ENCODE measurements at places on chromosomes 1 and 21. TPM values are rescaled to one million over a fixed set of nuclear protein-coding genes. Genes with fewer than 3 reads are reported as not detected.

Gene NPL
- 4.1 TPM for total RNA-seq

DNA sequence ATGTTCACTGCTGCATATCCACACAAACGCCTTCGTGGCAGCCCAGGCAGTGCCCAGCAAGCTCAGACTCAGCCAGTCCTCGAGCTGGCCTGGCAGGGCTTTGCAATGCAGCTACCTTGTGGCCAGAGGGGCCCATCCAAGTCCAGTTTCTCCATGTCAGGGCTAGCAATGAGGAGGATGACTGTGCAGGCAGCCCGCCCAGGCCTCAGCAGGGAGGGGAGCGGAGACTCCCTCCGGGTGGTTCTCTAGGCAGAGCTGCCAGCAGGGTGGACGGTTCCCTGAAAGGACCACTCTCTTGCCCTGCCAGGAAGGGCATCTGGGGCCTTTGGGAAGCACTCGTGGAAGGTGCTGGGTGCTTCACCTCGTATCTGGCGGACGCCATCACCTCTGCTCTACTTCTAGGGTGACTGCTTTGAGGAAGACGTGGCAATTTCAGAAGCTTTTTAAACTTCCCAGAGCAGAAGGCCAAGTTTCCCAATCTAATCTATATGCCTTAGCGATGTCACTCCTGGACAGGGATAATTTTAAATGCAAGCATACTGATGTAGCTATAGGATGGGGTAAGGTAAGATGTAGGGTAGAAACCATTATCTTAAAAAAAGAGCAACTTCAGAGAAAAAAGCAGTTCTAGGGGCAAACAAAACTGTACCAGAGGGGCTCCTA lies 56.2 kb downstream of the RUNX1 start:
- H3K4me3 ChIP-seq: no peak overlapping the region
- no peak overlapping the region for H3K27ac ChIP-seq
- DNase-seq: no peak
- peaks cover under 1% of the 10 kb centered on the region for H3K27me3 ChIP-seq

DNA sequence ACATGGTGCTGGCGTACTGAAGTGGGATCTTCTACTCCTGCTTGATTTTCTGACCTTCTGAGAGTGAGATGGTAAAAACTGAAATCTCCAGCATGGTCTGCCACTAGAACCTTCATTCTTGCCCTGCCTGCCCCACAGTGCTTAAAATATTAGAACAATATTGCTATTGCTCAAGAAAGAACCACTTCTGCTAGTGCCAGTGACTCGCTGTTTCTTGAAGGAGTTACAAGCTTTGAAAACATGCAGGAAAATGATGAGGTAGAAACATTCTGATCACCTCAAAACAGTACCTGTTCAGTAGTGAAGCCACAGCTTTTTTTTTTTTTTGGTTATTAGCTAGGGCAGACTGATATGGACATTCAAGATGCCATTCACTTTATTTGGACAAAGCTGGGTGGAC lies 95.3 kb downstream of the BACH1 start:
- no peaks in the 10 kb centered on the region for H3K27me3 ChIP-seq
- no peak overlapping the region for H3K27ac ChIP-seq
- no peak overlapping the region for H3K4me3 ChIP-seq
- no peak for DNase-seq
- peaks cover 16% of the 10 kb centered on the region for H3K36me3 ChIP-seq

GRCh38 chr1:29634746-29635335 lies 398.5 kb downstream of the PTPRU start:
- H3K27me3 ChIP-seq: no peaks in the 10 kb centered on the region

DNA sequence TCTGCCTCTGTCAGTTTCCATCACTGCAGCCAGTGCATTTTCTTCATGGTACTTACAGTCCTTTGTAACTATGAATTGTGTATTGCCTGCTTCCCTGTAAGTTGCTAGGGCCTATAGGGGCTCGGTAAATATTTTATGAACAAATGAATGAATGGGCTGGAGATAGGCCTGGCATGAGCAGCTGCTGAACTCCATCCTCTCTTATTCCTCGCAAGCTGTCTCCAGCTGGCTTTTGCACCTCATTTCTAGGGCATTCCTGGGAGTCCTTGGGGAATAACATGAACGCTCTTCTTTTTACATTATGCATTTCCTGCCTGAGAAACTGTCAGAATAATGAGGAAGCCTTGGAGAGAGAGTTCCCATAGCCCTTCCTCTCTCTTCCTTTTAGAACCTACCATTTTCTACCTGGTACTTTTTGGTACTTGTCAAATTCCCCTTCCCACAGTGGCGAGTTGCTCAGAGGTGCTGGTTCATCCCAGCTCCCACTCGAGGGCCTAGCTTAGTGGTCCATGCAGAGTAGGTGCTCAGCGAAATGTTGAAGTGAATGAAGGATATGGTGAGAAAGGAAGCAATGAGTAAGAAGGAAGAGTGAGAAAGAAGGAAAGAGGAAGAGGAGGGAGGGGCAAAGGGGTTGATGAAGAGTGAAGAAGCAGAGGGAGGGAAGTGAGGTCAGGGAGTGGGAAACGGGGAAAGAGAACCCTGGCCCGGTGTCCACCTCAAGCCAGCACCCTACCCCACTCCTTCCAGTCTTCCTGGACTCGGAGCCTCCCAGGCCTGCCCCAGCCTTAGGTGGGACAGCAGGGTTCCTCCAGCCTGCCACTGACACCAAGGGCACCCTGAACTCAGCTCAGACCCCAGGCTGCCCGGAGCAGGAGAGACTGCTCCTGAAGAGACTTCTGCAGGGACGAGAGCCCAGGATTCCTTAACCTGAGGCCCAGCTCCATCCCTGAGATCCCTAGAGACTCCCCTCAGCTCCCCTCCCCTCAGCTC lies 29.6 kb downstream of the KCNC4 start:
- peaks cover 5% of the 10 kb centered on the region for H3K27me3 ChIP-seq
- peaks cover under 1% of the 10 kb centered on the region for H3K36me3 ChIP-seq
- peaks cover 44% of the 10 kb centered on the region for H3K4me1 ChIP-seq
- no peak for DNase-seq
- H3K27ac ChIP-seq: peak overlapping the region; percentile 6

Gene GABPB2
- 1.4 TPM for total RNA-seq

- H3K4me1 ChIP-seq: no peaks in the 10 kb centered on the region
- no peaks in the 10 kb centered on the region for H3K36me3 ChIP-seq
- DNase-seq: no peak
- H3K27ac ChIP-seq: no peak overlapping the region
These were observed 857.9 kb downstream of the BRINP3 start for GRCh38 chr1:189619682-189620332.

DNA sequence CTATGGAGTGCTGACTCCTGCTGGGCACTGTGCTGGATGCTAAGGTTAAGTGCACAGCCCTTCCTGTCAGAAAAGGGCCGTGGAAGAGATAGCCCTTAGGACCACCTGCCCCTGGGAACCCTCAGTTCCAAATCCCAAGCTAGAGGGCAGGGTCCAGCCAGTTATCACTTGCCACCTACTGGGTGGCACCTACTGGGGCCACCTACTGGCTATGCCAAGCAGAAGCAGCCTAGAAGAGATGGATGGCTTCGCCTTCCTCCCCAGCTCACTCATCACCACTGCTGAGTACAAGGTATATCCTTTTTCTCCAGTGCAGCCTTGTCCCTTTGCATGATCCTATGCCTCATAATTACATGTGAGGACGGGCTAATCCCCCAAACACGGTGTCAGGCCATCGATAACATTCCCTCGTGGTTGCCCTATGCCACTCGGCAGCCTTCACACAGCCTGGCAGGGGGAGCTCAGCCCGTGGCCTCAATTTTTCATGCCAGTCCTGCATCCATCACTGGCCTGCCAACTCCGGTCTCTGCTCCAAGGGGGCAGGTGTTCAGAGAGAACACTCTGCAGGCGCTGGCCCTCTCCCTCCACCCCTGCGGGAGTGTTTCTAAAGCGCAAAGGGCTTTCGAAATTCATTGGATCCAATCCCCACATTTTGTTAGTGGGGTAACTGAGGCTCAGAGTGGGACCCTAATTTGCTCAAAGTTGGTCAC lies 49.0 kb downstream of the SYT2 start:
- no peaks in the 10 kb centered on the region for H3K36me3 ChIP-seq
- H3K4me1 ChIP-seq: peaks cover 9% of the 10 kb centered on the region
- peaks cover 3% of the 10 kb centered on the region for H3K27me3 ChIP-seq
- no peak for DNase-seq
- no peak overlapping the region for H3K27ac ChIP-seq
- H3K4me3 ChIP-seq: no peak overlapping the region

DNA sequence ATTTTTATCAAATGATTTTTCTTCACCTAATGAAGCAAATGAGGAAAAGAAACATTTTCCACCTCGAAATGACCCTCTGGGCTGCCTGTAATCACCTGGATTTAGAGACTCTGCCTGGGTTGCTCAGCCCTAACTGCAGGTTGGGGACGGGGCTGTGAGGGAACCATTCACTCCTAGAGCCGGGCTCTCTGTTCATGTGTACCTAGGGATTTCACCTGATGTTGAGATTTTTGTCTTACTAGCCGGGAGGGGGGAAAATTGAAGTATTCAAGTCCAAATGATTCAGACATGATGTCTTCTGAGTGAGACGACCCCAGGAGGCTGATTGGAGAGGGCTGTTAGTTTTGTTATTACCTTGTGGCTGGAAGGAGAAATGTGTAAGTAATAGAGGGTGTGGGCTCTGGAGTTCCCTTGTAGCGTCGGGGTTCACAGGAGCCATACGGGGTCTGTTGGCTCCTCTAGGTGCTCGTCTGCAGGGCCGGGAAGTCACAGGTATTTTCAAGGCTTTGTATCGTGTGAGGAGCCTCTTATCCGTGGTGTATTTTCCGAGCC lies 42.3 kb upstream of the PWP2 start:
- no peaks in the 10 kb centered on the region for H3K27me3 ChIP-seq
- H3K27ac ChIP-seq: no peak overlapping the region
- no peak for DNase-seq
- no peak overlapping the region for H3K4me3 ChIP-seq
- H3K4me1 ChIP-seq: peaks cover 5% of the 10 kb centered on the region

Gene ALG14
- 1.4 TPM for total RNA-seq

DNA sequence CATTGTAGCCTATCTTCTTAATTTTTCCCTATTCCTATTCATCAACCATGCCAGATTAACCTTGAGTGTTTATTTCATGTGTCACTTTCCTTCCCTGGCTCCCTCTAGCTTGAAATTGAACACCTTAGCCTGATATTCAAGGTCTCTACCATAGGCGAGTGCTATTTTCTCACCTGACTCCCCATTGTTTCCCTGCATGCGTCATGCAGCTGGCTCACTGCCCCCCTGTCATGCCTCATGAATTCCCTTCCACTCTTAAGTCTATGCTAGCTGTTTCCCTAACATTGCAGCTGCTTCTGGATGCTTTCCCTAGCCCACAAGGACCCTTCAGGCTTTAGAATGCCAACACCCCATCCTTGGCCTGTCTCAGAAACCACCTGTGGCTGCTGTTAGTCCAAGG lies 56.7 kb upstream of the CD1D start:
- no peak overlapping the region for H3K27ac ChIP-seq
- peaks cover 48% of the 10 kb centered on the region for H3K4me1 ChIP-seq
- no peaks in the 10 kb centered on the region for H3K27me3 ChIP-seq
- H3K4me3 ChIP-seq: no peak overlapping the region

Gene NECAP2
- 30.4 TPM for total RNA-seq

GRCh38 chr1:8463144-8463927 lies 145.4 kb downstream of the SLC45A1 start:
- peaks cover 81% of the 10 kb centered on the region for H3K4me1 ChIP-seq
- DNase-seq: no peak
- peak overlapping the region; percentile 11 for H3K4me3 ChIP-seq
- H3K27me3 ChIP-seq: no peaks in the 10 kb centered on the region
- no peaks in the 10 kb centered on the region for H3K36me3 ChIP-seq
- H3K27ac ChIP-seq: peak overlapping the region; percentile 96

- peaks cover 23% of the 10 kb centered on the region for H3K4me1 ChIP-seq
- no peak for DNase-seq
- H3K4me3 ChIP-seq: peak overlapping the region; percentile 67
- H3K27ac ChIP-seq: no peak overlapping the region
These were observed 1.1 kb upstream of the RAP1GAP start for GRCh38 chr1:21670059-21670881.

DNA sequence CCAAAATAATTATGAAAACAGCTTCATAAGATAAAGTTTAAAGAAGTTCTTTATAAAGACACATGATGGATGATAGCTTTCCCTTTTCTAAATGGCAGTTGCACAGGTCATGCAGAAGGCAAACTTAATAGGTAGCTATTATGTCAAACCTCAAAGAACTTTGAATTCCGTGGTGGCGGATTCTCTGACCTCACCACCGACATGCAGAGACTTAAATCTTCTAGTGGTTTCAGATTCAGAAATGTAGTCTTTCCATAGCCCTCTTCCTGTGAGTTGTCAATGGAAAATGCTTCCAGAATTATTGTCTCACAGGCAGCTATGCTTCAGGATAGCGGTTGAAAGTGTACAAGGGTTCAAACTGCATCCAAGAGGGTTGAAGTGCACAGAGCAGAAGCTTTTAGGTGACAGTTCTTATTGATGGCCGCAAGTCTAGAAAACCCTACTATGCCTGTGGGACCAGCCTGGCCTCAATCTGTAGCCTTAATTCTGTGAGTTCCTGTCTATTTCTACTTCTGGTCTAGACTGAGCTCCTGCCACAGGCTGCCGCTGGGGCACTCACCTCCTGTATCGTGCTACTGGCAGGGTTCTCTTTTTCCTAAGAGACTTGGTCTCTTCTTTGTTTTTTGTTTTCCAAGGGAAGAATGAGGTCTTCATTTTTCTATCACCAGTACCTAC lies 117.0 kb upstream of the ERRFI1 start:
- peaks cover 13% of the 10 kb centered on the region for H3K4me1 ChIP-seq
- DNase-seq: no peak
- no peak overlapping the region for H3K4me3 ChIP-seq

Gene DEPDC1
- 46.0 TPM for total RNA-seq

Gene FHAD1
- 2.9 TPM for total RNA-seq

DNA sequence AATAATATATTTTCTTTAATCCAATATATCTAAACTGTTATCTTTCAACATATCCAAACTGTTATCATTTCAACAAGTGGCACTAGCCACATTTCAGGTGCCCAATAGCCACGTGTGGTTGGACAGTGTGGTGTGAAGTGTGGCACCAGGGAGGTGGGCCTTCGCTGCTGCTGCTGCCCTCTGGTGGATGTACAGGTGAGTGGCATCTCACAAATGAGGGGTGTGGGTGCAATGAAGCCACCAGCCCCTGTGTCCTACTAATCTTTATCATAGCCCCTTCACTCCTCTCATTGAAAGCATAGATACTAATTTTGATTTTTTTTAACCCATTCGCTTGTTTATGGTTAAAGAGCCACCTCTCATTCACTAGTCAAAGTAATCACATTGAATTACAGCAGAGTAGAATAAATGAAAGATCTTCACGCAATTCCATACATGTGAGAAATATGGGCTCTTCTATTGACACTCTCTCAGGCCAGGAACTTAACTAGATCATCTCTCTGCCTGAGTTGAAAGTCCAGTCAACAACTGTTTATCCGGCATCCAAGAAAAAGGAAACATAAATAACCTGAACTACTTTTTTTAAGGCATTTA lies 499.2 kb downstream of the OMA1 start:
- peak; percentile 57 for DNase-seq
- H3K36me3 ChIP-seq: peaks cover 23% of the 10 kb centered on the region
- no peaks in the 10 kb centered on the region for H3K27me3 ChIP-seq
- no peak overlapping the region for H3K4me3 ChIP-seq

Gene SSR2
- total RNA-seq: 174 TPM
